ENCODE measurements at places on chromosomes 16 and 17.

DNA sequence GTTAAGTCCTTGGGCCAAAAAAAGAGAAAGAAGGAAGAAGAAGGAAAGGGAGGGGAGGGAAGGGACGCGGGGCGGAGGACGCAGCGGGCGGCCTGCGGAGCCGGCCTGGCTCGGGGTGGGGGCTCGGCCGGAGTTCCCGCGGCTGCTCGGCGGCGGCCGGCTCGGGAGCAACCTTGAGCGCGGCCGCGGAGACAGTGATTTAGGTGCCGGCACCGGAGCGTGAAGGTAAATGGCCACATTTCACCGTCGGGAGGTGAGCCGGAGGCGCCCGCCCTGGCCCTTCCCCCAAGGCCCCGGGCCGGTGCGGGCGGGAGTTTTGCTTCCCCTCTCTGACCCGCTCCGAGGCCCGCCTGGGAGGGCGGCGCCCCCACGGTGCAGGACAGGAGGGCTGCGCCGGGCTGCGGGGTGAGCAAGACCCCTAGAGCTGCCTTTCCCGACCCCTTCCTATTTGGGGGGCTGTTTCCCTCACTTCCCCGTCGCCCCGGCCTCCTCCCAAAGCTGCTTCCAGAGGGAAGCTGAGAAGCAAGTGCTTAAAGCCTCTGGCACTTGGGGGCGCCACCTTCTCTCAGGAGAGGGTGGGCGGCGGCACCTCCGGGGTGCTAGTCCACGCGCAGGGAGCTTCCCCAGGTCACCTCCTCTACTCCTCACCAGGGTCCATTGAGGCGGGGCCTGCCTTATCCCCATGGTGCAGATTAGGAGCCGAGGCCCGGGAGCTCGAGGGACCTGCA, 56.5 kb downstream of the MRM1 start:
- DNase-seq = no peak

DNA sequence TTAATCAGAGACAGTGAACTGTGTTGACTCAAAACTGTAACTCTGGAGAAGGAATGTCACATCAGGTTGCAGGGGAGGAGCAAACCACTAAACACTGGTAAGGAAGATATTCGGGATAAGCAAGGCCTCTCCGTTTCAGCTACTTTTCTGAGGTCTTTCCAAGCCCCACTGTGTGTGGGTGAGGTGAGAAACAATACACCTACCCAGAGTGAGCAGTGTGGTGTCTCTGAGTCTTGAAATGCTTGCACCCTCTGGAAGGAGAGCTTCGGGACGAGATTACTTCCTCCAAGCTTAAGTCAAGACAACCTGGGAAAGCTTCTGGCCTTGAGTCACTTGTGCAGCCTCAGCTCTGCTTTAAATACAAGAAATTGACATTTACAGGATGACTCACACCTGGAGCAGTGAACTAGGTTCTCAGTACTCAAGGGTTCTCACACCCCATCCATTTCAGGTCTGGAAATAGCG, 2.5 kb upstream of the MAP3K14 start:
- no peak for DNase-seq

- no peak for DNase-seq
Observed at GRCh38 chr17:67998466-67998865, 2.2 kb upstream of the C17orf58 start.

DNA sequence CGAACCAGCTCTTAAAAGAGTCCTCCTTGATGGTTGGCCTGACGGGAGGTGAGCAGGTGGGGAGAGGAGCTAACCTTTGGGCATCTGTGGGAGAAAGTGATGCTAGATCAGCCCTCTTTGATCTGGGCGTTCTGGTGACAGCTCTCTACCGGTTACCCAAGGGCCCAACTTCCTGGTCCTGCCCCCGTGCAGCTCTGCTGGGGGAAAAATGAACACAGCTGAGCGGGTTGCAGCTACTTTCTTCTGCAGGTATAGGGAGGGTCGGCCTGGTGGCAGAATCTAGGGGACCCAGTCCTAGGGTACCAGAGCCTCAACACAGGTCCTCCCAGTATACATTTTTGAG, 2.9 kb downstream of the SHISA9 start:
- DNase-seq = no peak

- no peak for DNase-seq
Observed at GRCh38 chr16:7363422-7364417, 31.1 kb downstream of the RBFOX1 start.

GRCh38 chr16:55709801-55710200, 54.0 kb downstream of the SLC6A2 start:
- no peak for DNase-seq

GRCh38 chr16:26787924-26788323, 278.8 kb upstream of the C16orf82 start:
- no peak for DNase-seq

- no peak for DNase-seq
Observed at GRCh38 chr17:30296499-30297080, 4.8 kb upstream of the BLMH start.

DNA sequence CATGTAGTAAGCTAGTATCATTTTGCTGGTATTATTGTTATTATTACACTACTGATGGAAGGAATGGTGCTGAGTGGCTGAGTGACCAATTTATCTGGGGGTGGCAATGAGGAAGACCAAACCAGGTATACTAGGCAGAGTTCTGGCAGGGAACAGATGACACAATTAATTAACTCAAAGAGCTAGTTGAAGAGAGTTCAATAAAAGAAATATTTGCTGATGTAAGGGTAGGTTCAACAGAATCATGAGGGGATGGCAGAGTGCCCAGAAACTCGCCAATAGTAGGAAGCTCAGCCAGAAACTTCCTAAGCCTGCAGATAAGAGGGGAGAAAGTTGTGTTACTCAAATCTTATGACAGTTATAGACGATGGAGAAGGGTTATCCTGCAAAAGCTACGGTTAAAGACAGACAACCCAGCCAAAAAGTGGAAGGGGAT, 352.5 kb downstream of the KCNJ2 start:
- DNase-seq = no peak

DNA sequence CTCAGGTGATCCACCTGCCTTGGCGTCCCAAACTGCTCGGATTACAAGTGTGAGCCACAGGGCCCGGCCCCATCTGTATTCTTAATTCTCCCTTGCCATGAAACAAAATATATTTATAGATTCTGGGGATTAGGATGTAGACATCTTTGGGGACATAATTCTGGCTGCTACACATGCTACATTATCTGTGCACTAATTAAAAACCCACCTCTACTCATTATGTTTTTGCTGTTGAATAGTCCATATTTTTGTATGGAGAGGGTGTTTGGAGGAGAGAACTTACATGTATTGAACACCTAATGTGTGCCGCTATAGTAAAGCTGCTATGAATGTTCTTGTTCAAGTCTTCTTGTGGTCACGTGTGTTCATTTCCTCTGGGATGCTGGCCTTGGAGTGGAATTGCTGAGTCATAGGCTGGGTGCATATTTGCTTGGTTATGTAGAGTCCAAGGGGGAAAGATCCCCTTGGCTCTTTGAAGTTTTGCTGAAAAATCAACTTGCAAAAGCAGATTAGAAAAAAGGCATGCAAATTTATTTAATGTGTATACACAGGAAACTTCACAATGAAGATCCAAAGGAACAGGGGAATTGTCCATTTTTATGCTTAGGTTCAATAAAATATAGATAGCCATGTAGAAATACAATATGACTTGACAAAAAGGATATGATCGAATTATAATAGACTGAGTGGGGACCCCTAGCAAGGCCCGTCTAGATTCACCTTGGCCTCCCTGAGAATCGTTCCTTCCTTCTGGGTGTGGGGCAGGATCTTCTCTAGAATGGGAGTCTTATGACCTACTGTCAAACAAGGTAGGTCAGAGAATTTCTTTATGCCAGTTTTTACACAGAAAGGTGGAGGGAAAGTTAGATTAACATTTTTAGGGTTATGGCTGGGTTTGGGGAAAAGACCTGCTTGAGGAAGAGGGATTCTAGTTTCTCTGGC, 42.1 kb upstream of the GPRC5B start:
- DNase-seq = no peak

- no peak for DNase-seq
Observed at GRCh38 chr17:61680921-61681320, 89.9 kb upstream of the NACA2 start.

DNA sequence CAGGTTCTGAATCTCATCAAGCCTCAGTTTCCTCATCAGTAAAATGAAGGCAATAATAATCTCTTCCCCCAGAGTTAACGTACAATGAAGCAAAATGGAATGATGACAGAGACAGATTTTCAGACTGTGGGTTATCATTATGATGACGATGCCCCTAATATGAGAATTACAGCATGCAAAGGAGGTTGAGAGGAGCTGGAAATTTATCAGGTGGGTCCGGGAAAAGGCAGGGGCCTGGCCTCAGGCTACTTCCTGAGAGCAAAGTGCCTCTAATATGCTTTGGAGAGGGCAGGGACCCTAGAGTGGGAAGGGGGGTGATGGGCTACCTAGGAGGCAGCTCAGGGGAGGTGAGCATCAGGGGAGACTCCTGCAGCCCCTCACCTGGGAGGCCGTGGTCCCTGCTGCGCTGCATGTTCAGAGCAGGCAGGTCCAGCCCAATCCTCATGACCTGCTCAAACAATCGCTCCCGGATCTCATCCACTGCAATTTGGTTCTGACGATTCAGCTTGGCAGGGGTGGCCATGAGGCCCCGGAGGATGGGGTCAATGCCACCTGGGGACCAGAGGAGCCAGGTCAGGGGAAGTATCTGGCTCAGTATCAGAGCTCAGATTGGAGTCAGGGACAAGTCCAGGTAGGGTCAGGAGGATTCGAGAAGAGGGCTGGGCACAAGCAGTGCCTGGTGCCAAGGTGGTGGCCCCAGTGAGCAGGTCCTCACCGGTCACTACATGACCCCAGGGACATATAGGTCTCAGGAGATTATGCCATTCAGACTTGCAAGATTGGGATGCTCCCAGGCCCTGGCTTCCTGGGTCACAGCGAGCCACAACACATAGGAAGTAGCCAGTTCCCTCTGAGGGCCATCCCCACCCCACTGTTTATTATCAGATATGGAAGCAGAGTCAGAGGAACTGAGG, 8.1 kb downstream of the MPO start:
- no peak for DNase-seq

DNA sequence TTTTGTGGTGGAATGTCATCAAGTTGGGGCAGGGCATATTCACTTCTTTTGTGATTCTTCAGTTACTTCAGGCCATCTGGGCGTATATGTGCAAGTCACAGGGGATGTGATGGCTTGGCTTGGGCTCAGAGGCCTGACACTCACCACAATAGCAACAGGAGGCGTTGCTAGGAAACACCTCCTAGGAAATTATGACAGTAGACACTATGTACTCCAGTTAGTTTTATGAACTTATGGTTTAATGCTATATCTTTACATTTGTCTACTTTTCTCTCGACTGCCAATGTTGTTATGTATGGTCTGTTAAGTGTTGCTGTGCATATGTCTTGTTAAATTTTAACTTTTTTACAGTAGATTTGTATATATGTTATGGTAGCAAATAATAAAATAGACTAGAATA, 788.7 kb upstream of the GOT2 start:
- no peak for DNase-seq

DNA sequence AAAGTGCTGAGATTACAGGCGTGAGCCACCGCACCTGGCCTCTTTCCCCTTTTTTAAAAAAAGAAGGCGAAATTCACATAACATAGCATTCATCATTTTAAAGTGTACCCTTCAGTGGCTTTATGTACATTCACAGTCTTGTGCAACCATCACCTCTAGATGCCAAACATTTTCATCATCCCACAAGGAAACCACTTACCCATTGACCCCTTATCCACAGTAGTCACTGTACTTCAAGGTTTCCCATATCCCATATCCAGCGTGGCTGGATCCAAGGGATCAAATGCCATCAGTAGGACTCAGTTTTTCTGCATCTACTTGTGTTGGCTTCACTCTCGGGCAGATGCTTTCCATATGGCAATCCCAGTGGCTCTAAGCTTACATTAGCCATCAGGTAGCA, 50.3 kb downstream of the BMERB1 start:
- DNase-seq = no peak

GRCh38 chr16:77662246-77662645, 60.1 kb upstream of the NUDT7 start:
- DNase-seq = no peak

DNA sequence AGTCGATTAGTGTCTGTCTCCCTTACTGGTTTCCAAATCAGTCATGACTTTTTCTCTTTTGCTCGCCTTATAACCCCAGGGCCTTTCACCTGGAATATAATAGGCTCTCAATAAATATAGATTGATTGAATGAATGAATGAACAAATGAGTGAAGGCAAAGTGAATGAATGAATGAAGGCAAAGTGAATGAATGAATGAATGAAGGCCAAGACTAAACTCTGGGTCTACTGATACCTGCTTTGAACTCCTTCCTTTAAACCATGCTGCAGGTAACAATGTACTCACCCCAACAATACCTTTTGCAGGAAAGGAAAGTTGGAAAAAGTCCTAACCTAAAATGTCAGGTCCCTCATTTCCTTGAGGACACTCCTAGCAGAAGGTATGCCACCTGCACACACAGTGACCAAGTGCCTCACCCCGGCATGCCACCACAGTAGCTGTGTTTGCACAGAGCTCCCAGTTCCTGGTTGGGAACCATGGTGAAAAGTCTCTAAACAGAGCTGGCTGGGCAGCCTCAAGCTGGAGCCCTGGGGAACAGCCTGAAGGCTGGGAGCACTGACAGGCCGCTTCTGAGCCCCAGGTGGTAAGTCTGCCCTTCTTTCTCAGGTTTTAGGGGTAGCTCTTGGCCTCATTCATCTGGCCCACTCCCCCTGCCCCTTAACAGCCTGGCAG, 42.7 kb upstream of the ANKFN1 start:
- no peak for DNase-seq

GRCh38 chr16:19135896-19136438, 22.2 kb downstream of the ITPRIPL2 start:
- no peak for DNase-seq

GRCh38 chr17:52159246-52160135, 977 bp upstream of the CA10 start:
- no peak for DNase-seq

Data from neuronal stem cell (in vitro differentiated cells).